Non-pigmented ciliary epithelial cell (primary cell): ENCODE measurements at places on chromosomes 12 and 14.

GRCh38 chr14:24705840-24706239 lies 71.8 kb upstream of the GZMB start:
- no peak for DNase-seq

- DNase-seq, result no peak
Observed at GRCh38 chr12:92444763-92445162, 258.0 kb upstream of the PLEKHG7 start.

DNA sequence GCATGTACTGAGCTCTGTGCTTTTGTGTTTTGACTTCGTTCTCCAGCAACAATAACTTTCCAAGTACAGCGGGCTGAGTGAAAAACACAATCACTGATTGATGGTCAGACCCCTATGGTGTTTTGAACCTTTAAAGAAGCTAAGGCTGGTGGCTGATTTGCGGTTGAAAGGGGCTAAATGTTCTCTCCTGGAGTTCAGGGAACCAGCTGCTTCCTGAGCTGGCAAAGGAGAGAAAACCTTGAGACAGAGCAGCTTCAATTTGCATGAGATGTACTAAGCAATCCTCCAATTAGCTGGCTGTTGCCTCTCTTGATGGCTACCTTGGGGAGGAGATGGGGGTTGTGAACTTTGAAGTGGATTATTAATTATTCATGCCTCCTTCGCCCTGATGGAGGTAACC lies 546.7 kb upstream of the SEL1L start:
- no peak for DNase-seq

GRCh38 chr14:52494444-52494843 lies 57.9 kb downstream of the TXNDC16 start:
- no peak for DNase-seq

- no peak for DNase-seq
Observed at GRCh38 chr14:84273181-84273580, 1256.8 kb upstream of the FLRT2 start.

DNA sequence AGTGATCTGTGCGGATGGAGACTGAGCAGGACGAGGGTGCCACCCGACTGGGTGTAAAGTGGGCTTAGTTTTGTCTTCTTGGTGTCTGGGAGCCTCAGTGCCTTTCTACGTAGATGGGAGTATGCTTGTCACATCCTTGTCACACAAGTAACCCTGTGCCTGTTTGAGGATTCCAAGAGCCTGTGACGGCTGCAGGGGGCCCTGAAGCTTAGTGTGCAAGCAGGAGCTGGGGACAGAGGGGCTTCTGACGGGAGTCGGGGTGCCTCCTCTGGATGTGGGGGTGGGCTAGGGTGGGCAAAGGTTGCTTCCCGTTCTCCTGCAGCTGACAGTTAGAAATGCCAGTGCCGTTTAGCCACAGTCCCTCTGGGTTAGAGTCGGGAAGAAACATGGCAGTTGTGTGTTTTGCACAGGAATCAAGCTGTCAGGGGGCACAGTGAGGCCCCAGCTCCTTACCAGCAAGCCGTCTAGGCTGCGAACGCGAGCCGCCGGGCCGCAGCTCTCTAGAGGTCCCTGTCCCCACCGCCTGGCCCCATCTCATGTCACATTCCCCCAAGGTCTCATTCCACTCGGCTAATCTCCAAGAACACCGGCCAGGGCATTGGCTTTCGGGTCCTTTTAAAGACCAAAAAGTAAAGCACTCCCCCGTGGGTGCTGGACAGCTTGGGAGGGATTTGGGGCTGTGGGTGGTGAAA lies 7.0 kb downstream of the RTL1 start:
- no peak for DNase-seq

GRCh38 chr12:72133497-72134055 lies 138.6 kb upstream of the TRHDE start:
- DNase-seq, result no peak

GRCh38 chr12:113537751-113538087 lies 66.0 kb upstream of the LHX5 start:
- DNase-seq, result no peak

- DNase-seq, result no peak
Observed at GRCh38 chr12:55626154-55626553, 10.5 kb upstream of the OR10P1 start.

DNA sequence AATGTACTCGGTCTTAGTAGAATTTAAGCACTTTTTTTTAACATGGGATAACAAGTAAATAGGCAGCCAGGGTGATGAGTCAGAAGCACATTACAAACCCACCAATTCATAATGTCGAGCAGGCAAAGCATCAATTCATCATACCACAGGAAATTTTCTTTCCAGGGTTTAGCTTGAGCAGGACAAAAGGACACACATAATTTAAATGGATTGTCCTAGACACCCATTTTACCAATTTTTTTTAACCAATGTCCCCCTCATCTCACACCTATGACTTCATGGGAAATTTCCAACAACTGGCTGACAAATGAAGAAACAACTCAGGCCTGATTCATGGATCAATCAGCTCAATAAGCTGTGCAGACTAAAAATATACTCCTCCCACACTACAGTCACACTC lies 58.8 kb upstream of the FOXG1 start:
- DNase-seq, result peak; percentile 55

DNA sequence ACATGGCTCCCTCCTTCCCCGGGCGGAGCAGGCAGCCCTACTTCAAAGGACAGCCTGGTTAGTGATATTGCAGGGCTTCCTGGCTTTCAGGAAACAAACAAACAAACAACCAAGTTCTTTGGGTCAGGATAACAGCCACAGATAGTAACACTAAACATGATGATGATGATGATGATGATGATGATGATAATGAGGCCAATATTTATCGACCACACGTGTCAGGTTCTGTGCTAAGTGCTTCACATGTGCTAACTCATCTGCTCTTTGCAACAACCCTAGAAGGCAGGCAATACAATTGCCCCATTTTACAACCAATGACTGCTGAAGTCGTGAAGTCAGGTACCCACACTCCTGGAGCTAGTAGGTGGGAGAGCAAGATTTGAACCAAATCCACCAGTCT lies 44.1 kb upstream of the TBX5 start:
- DNase-seq, result no peak

GRCh38 chr14:105135700-105136395 lies 32.7 kb downstream of the JAG2 start:
- DNase-seq, result no peak

DNA sequence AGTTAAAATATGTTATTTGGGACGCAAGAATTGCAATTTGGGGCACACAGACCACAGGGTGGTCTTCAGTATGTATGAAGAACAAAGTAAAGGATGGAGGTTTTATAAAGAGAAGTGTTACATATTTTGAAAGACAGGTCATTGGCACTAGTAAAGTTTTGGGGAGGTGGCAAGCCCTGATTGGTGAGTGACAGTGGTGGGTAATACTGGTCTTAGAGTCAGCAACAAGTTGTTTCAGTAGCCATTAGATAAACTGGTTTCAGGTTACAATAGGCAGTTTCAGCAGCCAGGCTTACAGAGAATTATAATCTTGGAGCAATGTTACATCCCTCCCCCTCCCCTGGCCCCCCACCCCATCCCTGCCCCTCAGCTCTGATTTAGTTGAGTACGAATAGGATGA lies 17.5 kb downstream of the MARK3 start:
- DNase-seq, result no peak

DNA sequence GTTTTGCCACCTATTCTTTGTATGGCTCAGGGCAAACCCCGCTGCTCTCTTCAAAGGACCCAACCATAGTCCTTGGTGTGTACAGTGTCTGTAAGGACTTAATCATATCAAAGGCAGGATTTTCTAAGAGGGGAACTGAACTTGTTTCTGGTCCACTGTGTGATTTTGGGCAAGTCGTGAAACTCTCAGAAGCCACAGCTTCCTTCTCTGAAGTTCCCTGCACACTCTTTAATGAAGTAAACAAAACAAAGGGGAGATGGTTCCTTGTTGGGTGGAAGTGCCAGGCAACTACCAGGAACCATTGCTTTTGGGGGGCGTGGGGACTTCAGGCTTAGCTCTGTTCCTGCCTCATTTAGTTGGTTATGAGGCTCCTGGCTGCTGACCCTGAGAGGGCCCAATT lies 152.4 kb downstream of the VRK1 start:
- DNase-seq, result no peak

DNA sequence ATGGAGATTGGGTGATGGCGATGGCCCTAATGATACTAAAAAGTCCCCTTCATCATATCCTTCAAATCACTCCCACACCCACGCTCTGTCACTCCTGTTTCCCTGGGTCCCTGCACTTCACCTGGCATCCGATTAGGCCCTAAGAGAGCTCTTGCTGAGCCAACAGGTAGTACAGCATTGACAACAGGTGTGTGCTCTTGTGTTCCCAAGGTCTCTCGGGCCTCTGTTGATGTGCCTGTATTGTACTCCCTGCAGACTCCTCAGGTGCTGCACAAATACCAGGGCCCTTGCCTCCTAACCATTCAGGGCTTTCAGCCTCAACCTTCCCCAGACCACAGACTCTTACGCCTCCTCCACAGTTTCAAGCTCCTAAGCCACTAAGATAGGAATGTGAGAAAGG lies 25.8 kb upstream of the VDR start:
- DNase-seq, result no peak

- DNase-seq, result no peak
Observed at GRCh38 chr14:67928375-67928774, 108.8 kb downstream of the RAD51B start.

- no peak for DNase-seq
Observed at GRCh38 chr14:87971010-87971409, 22.0 kb downstream of the GALC start.

GRCh38 chr12:17108877-17109541 lies 503.0 kb upstream of the LMO3 start:
- DNase-seq, result no peak

GRCh38 chr14:67999705-68000384 lies 180.3 kb downstream of the RAD51B start:
- no peak for DNase-seq

DNA sequence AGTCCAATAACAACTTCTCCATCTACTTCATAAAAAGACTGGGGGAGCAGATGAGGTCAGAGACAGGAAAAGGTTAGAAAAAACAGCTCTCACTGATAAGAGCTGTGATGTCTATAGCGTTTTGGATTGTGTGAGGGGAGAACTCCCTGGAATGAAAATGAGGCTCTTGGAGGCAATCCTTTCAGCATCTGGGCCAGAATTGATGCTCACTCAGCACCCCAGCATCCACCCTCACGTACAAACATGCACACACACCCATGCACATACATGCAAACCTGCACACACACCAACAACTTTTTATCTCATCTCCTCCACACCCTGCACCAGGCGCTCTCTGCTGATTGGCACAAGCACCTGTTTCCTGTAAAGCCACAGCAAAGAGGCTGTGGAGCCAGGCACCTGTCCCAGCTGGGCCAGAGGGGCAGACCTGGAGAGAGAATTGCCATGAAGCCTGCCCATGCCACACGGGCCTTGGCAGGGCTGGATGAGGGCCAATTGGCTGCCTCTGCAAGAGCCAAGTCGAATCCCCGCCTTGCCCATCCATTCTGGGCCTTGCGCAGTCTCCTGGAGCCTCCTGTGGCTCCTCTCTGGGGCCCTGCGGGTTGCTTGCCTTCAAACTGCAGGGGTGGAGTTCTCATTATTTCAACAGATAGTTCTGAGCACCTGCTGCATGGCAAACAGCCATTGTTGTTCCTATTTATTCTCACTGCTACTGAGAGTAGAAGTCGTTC lies 53.1 kb downstream of the SYNE3 start:
- DNase-seq, result no peak

GRCh38 chr12:93319523-93320050 lies 58.1 kb upstream of the NUDT4 start:
- no peak for DNase-seq
